Stimulated activated CD8-positive, alpha-beta memory T cell treated with anti-CD3 and anti-CD28 coated beads, Interleukin-4, amount 100 ng/mL, for 48 hours (primary cell): ENCODE measurements at places on chromosomes 12 and 14.

DNA sequence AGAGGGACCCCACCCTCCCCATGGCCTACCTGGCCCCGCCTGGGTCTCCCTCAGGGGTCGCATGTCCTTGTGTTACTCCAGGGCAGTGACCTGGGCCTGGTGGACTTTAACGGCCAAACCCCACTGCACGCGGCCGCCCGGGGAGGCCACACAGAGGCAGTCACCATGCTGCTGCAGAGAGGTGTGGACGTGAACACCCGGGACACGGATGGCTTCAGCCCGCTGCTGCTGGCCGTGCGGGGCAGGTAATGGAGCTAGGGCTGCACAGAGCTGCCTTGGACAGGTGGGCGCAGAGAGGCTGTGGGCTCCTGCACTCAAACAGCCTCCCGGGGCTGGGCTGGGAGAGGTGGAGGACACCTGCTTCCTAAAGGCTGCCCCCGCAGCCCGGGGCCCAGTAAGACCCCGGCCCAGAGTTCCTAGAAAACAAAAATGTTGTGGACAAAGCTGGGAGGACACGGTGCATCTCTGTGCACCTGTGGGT, 21.6 kb downstream of the ASPG start:
- no peak for DNase-seq

DNA sequence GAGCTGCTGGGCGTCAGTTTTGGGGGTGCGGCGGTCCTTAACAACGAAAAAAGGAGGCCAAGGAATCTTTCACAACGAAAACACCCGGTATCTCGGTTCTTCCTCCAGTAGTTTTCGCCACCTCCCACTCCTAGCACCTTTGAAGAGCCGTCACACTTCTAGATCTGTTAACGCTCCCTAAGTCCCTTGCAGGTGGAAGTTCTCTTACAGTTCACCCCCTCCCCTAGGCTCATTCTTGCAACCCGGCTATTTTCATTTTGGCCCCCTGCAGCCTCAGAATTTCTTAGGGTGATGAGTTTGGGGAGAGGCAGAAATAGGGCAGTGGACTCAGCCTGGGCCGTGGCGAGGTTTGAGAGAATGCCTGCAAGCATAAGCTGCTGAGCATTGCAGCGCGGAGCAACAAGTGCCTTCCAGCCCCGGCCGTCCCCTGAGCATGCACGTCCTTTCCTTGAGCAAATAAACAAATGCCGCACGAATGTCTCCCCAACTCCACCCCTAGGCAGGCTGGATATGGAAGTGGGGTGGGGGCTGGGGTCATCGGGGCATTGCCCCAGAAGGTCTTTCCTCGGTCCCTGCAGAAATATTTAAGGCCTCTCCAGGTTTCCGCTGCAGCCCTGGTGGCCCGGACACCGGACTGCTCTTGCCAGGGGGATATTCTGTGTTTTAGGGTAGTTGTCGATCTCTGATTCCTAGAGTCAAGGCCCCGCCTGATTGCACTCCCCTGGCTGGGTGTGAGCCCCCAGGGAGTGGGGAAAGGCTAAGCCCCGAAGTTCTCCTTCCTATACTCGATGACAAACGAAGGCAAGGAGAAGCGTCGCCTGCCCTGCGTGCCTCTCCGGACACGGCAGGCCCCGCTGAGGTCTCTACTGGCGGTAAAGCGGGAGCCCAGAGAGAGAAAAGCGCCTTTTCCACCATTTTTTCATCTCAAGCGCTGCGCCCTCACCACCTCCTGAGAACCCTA, 1.6 kb downstream of the RFX4 start:
- DNase-seq: peak; percentile 30

DNA sequence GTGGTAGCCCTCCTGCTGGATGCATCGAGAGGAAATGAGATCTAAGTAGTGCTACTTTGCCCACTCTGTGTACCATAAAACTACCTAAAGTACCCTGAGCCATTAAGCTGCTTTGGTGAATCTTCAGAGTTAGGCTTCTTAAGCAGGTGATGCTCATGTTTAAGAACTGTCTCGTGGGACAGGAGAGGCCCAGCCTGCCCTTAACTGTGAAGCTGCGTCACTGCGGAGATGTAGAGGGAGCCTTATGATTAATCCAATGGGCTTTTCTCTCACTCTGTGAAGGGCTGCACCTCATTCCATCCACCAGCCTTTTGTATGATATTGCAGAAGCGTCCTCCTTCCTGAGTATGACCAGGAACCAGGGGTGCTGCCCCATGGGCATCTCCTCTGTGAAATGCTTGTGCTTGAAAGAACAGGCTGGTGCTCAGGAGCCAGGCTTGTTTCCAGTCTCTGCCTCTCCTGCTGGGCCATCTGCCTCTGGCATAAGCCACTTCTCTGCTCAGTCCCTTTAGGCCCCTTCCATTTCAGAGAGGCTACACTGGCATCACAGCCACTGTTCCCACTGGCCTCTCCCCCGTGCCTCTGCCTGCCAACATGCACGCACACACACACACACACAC, 6.8 kb upstream of the CCDC177 start:
- DNase-seq: no peak

- peak; percentile 45 for DNase-seq
Measured at GRCh38 chr12:109393437-109394345, 46.0 kb downstream of the MYO1H start.

DNA sequence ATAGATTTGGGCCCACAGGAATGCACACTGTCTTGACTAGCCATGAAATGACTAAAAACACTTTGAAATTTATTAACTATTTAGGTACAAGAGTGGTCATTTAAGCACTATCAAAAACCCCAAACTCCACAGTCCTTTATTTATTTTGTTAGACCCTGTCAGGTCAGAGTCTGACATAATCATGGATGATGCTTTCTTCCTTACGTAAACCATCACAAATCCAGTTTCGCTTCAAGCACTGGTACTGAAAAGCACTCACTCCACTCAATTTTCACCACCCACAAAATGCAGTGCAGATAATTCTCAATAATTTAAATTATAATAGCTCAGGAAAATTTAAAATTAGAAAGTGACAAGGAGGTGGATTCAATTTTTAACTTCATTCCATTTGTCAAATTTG, 25.8 kb downstream of the PPP2R5E start:
- no peak for DNase-seq

DNA sequence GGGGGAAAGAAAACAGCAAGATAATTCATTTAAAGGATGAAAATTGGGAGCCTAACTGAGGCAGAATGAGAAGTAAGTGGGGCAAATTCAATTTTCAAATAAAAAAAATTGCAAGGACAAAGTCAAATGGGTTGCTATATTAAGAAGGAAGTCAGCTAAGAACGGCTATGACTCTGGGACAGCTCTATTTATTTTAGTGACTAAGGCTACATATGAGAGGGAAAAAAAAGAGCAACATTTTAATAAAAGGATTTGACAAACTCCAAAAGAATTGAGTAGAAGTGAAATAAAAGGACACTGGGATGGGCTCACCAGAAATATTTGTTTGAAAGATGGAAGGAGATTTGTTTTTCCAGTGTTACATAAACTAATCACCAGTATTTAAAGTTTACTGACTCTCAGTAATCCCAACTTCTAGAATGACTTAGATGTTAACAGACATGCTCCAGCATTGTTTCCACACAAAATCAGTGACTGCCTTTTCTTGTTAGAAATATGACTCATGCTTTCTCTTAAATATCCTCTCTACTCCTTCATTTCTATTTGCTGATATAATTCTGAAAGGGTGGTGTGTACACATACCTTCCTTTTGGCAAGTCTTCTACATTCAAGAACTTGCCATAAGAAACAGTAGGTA, 198.5 kb downstream of the SLC25A21 start:
- no peak for DNase-seq

- DNase-seq: peak; percentile 58
Measured at GRCh38 chr12:123269395-123269892, 2.2 kb downstream of the CDK2AP1 start.

DNA sequence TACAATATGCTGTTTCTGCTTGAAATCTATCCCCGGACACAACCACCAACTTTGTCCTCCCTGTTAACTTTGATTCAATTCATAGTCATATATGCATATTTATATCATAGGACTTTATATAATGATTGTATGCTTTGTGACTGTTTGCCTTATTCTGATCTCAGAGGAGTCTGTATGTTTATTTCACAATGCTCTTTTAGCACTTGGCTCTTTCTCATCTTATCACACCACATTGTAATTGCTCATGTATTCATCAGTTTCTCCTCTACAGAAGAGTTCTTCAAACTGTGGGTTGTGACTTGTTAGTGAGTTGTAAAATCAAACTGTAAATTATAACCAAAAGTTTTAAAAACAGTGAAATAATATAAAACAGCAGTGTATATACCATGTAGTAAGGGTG, 21.7 kb upstream of the PPM1A start:
- DNase-seq: no peak
